ENCODE measurements at places on chromosomes 2 and 18.

DNA sequence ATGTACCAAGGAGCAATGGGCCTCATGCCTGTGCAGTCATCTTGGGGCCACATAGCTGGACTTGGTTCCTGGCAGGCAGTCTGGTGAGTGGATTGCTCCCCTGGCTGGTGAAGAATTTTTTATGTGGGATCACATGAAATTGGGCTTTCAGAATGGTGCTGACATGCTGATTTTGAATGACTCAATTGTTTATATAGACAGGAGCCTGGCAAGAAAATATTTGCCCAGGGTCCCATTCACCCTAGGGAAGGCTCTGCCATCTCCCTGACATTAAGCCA, 266.9 kb downstream of the DYSF start:
- no peak for DNase-seq

DNA sequence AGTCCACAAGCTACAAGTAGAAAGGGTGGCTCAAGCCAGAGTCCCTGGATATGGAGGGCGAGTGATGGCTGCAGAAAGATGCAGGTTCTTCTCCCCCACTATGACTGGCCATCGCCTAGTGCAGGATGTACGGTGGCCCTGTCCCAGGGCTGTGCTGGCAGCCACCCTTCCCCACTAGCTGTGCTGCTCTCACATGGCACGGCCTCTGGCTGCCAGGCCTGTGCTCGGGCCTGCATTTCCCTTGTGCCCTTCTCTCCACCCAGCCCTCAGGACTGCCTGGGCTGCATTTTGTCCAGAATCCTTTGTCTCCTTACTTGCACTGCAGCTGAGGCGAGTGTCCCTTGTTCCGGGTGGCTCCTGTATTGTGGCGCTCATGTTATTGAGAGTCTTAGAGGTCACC, 1.6 kb upstream of the RAMP1 start:
- no peak for DNase-seq

- no peak for DNase-seq
These were observed 38.7 kb upstream of the ANXA4 start for GRCh38 chr2:69703189-69703588.

DNA sequence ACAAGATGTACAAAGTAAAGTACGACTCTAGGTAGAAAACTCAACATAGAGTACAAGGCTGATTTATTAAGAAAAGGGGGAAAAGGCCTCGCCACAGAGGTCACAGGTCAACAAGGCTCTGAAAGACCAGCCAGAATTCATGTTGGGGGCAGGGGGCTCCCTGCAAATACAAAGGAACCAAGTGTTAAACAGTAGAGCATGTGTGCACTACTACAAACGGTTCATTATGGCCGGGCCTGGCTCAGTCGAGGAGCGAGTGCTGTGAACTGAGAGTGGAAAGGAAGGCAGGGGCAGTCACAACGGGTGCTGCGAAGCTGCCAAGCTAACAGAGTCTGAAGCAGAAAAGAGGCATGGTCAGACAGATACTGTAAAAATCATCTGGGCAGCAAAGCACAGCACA, 77.1 kb downstream of the MBOAT2 start:
- no peak for DNase-seq

GRCh38 chr2:47653902-47654789, 128.8 kb upstream of the MSH6 start:
- no peak for DNase-seq

DNA sequence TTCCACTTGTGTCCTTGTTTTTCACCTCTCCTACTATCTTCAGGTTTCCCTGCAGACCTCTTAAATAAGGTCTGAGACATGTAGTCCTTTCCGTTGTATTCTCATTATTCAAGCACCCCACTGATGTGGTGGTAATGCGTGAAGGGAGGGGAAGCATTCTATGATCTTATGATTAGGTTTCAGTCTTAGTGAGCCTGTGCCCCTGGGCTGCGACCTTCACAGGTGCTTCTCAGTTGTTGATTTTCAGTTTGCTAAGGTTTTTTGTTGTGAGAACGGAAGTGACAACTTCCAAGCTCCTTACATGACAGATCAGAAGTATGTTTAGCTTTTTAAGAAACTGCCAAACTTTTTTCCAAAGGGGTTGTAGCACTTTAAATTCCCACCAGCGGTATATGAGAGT, 41.3 kb downstream of the VPS54 start:
- no peak for DNase-seq
